ENCODE measurements at places on chromosomes 11 and 22.

DNA sequence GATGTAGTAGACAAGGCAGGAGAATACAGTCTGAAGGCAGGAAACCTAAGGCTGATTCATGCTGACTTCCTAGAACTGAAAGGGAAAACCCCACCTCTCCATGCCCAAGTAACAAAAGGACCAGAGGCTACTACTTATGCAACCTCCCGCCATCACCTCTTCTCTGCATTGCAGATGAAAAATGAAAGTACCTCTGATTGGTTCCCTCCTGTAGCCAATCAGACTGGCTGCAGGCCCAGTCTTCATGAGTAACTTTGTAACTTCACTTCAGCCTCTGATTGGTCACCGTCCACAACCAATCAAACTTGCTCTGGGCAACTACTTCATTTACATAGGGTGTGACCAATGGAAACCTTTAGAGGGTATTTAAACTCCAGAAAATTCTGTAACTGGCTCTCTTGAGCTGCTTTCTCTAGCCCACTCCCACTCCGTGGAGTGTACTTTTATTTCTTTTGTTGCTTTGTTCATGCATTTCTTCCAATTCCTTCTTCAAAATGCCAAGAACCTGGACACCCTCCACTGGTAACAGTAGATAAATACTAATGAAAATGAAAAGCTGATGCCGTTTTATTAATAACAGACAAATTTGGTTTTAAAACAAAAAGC lies 5.2 kb upstream of the MAP6 start:
- no peak for DNase-seq

DNA sequence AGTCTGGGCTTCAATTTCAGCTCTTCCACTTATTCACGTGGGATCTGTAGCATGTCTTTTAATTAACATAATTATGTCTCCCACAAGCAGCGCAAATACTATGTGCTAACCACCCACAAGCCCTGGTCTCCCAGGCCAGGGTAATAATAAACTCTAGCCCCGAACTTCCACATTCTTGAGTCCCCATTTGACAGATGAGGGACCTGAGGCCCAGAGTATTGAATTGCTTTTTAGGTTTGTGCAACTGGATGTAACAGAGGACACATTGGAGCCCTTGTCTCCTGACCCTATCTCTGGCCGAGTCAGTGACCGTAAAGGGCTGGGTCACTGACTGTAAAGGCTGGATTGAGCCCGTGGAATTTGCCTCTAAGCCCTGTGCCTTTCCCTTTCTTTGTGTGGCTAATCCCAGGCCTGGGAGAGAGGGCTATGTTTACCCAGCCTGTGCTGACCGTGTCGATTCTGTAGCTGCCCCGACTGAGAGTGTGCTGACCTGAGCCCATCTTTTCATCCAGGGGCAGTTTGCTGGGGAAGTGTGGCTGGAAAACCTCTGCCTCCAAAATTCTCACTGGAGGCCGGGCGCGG lies 3.9 kb downstream of the CRYBB2 start:
- no peak for DNase-seq

DNA sequence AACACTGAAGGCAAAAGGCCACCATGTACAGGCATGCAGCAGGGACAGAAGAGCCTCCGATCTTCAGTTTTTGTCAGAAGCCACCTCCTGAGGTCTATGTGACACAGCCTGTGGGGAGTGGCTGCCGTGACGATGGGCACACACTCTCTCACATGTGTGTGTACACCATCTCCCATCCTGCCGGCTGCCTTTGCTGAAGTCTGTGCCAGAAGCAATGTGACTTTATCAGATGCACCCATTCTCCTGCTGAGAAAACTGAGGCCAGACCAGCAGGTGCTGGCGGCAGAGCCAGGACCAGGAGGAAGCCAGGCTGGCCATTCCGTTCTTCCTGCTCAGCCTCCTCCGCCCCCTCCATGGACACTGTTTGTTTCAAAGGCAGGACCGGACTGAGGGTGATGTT lies 16.7 kb downstream of the SHANK2 start:
- DNase-seq, result no peak

DNA sequence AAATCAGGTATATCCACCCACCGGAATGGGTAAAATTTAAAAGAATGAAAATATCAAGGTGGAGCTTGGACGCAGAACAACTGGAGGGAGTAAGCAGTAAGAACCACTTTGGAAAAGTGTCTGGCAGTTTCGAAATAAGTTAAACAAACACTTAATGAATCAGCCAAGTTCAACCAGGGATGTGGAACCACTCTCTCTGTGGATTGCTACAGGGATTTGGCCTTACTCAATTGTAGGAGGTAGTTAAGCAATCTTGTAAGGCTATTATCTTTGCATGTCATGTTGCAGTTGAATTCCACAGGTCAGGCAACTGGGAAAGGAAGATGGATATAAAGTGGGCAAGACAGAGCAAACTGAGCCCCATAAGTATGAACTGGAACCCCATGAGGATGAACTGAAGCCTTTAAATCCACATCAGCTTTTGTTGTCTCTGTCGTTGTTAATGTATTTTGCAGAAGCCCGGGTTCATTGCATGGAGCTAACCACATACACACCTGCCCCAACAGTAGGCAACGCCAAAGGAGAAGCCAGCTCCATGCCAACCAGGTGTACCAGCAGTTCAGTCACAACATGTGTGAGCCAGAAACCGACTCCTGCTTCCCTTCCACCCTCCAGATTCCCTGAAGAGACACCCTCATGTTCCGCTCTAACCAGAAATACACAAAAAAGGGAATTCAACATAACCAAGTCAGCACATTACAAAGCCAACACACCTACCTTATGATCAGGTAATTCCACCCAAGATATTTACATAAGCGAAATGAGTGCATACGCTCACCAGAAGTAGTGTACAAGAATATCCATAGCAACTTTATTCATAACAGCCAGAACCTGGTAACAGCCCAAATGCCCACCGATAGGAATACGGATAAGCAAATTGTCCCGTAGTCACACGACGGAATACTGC lies 8.0 kb upstream of the SLC43A3 start:
- DNase-seq, result no peak

DNA sequence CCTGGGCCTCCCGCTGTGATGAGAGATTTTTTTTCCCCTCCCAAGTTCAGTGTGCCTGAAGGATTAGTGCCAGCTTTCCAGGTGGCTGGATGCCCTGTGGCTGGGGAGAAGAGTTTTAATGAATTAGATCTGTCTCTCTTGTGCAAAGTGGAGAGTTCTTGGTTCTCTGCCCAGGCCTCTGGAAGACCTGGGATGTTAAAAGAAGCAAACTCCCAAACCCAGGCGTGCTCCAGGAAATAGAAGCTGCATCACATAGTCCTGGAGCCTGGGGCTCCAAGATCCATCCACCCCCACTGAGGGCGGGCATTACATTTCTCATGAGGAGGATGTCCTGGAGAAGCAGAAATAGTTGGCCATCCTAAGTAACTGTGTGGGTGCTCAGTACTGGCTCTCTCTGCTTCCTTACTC lies 30.6 kb downstream of the SDHAF2 start:
- DNase-seq, result peak; percentile 73

- DNase-seq, result no peak
Observed at GRCh38 chr11:66862559-66863037, 5.7 kb downstream of the LRFN4 start.

DNA sequence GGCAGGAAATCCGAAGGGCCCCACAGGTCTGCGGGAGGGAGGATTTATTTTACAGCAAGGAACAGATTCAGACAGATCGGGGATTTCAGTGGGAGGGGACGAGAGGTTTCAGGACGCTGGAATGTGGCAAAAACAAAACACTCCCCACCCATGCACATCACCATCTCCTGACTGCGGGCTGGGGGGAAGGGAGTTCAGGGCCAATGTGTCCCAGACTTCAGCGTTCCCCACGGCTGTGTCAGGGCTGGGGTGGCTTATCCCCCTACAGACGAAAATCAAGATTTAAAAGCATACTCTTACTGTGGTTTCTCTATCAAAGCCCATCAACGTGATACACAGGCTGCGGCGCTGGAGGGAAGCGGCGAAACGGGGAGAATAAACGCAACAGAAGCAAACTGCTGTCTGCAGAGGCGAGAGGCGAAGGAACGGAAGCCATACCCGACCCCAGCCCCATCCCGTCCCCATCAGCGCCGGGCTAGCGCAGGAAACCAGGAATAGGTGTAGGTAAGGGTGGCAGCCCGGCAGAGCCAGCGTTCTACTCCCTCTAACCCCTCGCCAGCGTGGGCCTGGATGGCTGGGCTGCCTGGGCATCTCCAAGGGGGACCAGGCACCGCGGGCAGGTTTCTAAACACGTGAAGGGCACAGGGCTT lies 2.7 kb downstream of the TENM4 start:
- peak; percentile 65 for DNase-seq

DNA sequence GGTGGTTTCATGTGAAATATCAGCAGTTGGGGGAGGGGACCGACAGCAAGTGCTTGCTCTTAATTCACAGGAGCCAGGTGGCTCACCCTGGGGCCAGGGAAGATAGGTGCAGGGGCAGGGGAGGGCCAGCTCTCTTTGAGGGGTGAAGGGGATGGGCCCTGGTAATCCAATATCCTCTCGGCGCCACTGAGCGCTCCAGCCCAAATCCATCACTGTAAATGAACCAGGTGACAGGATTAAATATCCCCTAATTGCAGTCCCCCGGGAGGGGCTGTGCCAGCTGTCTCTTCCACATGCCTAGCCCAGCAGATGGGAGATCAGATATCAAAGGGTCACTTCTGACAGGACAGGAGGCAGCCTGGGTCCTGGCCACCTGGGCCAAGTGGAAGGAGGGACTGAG lies 531.8 kb upstream of the CADM1 start:
- no peak for DNase-seq

GRCh38 chr22:23145878-23146470 lies 697 bp downstream of the RAB36 start:
- no peak for DNase-seq
